Mesenchymal stem cell (in vitro differentiated cells and primary cell): ENCODE measurements at places on chromosomes 1 and 21.

GRCh38 chr1:9767964-9768668 is 55.6 kb downstream of the CLSTN1 start:
- no peak for DNase-seq

GRCh38 chr1:52551507-52552235 is 1.2 kb downstream of the TUT4 start:
- peak; percentile 78 for DNase-seq

- no peak for DNase-seq
Observed at GRCh38 chr1:3053366-3053980, 15.5 kb upstream of the PRDM16 start.

GRCh38 chr1:26340047-26340481 is 13.9 kb downstream of the CRYBG2 start:
- no peak for DNase-seq

- DNase-seq, result peak; percentile 38
Observed at GRCh38 chr1:232951180-232951579, 769 bp downstream of the NTPCR start.

DNA sequence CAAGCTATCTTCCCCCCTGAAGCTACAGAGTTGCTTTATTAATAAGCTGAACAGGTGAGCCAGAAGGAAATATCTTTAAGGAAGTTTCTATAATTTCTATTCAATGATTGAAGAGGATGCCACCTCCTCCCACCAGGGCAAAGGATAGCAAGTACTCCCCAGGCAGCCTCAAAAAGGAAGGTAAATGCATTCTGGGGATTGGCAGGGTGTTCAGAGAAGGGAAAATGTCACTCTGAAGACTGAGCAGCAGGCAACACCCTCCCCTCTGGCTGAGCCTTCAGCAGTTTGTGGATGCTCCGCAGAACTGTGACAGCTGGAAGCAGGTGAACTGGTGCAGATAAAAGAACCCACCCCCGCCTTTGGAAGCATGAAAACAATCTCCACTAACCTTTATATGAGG is 140.8 kb downstream of the BRINP2 start:
- no peak for DNase-seq

GRCh38 chr1:29708381-29708780 is 472.1 kb downstream of the PTPRU start:
- peak; percentile 33 for DNase-seq

- peak; percentile 56 for DNase-seq
Observed at GRCh38 chr1:94922761-94923331, 4.1 kb downstream of the CNN3 start.

DNA sequence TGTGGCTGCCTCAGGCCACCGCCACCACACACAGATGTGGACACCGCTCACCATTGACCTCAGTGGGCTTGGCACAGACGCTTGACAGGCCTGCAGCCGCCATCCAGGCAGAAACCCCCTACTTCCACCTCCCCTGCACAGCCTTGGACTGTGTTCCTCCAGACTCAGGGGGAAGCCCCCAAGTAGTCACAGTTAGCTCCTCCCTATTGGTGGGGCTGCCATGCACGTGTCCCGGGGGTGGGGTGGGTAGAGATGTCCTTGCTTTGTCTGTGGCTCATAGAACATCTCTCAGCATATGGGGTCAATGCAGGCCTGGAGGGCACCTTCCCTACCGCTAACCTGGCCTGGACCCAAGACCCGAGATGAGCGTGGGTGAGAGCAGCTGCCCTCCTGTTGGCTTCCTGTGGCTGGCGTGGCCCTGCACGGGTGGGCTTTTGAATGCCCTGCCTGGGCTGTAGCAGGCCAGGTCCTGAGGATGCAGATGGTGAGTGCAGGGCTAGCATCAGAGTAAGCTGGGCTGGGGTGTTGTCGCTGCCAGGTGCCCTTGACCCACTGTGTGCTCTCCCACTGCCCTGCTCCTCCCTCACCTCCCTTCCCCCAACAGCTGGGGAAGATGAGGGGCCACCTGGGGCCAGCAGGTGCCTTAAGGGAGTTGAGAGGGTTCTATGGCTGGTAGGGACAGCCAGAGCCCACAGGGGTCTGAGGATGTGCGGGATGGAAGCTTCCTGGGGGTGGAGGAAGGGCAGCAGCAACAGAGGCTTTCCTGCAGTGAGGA is 6.2 kb downstream of the CROCC start:
- DNase-seq, result no peak

DNA sequence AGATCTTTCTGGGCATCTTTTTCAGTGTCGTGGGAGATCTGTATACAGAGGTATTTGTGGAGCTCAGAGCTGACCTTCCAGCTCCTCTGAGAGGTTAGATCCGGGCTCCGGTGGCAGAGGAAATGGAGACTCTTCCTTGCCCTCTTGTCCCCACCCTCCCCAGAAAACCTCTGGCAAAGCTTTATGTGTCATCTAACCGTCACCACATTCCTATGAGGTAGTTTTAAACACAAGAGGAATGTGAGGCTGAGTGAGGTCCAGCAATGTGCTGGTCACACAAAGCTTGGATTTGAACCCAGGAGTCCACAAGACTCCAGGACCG is 1.2 kb downstream of the CD160 start:
- DNase-seq, result peak; percentile 77

DNA sequence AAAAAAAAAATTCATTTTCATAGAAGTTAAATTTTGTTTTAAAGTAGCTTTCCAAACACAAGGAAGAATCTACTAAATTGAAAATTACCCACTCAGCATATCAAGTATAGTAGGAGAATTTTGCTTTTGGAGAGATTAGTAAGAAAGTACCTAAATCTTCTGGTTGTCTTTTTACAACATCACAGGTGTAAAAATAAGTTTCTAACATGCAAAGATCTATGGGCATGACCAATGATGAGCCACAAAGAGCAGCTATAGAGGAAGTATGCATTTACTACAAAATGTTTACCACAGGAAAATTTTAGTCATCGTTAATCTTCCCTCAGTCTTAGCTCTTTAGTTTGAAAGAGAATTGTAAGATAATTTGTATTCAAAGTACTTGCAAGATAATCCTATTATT is 28.1 kb downstream of the ANGPTL3 start:
- DNase-seq, result peak; percentile 58

GRCh38 chr1:147722124-147722523 is 38.3 kb downstream of the GJA5 start:
- no peak for DNase-seq

- no peak for DNase-seq
Observed at GRCh38 chr1:109605381-109605780, 14.0 kb downstream of the GNAT2 start.

GRCh38 chr21:40714536-40714935 is 132.4 kb downstream of the DSCAM start:
- DNase-seq, result no peak

- DNase-seq, result peak; percentile 14
Observed at GRCh38 chr21:38499296-38499695, 1.0 kb upstream of the ERG start.

- no peak for DNase-seq
Observed at GRCh38 chr1:48741380-48741779, 35.3 kb downstream of the BEND5 start.

GRCh38 chr1:210373878-210374599 is 45.3 kb downstream of the HHAT start:
- peak; percentile 99 for DNase-seq

DNA sequence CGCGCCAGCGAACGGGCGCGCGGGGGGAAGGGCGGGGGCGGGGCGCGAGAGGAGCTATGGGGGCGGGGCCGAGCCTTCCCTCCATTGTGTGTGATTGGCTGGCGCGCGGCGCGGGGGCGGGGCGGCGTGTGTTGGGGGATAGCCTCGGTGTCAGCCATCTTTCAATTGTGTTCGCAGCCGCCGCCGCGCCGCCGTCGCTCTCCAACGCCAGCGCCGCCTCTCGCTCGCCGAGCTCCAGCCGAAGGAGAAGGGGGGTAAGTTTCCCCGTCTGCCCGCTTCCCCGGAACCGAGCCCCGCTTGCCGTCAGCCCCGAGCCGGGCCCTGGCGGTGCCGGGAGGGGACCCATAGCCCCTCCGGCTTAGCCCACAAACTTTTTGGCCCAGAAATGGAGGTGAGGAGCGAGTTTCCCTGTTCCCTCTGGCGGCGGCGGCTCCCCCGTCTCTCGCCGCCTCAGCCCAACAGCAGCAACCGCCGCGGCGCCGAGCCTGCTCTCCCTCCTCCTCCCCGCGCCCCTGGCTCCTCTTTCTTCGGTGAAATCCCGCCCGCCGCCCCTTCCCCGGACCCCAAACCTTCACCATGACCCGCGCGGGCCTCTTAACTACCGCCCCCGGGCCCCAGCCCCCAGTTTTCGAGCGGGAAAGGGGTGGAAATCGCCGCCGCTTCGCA is at the start of gene H3-3A:
H3-3A (plus strand) TSS at position 159 of the 666 bp plus-strand sequence. CDS start 1,636 bp downstream, outside the sequence.
- DNase-seq, result peak; percentile 95

GRCh38 chr1:221638595-221638994 is 103.3 kb downstream of the DUSP10 start:
- DNase-seq, result no peak

GRCh38 chr1:234617986-234618736 is 8.2 kb upstream of the IRF2BP2 start:
- DNase-seq, result peak; percentile 58

DNA sequence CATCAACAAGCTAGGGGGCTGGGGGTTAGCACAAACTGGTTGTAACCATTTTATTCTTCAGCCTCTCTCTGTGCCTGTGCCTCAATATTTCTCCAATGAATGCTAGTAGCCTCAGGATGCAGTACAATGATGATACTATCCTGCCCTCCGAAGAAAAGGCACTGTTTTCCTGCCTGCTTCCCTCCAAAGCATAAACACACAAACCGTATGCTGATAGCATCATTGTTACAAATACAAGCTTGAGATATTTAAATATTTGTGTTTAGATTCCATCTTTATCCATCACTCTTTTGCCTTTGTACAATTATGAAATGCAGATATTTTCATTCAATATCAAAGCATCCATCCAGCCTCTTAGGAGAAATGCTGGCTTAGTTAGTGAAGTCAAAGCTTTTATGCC is 404.8 kb downstream of the DUSP10 start:
- DNase-seq, result no peak

- DNase-seq, result no peak
Observed at GRCh38 chr1:179767177-179767581, 24.1 kb downstream of the FAM163A start.

GRCh38 chr1:199176713-199177112 is 537.9 kb downstream of the PTPRC start:
- DNase-seq, result no peak

DNA sequence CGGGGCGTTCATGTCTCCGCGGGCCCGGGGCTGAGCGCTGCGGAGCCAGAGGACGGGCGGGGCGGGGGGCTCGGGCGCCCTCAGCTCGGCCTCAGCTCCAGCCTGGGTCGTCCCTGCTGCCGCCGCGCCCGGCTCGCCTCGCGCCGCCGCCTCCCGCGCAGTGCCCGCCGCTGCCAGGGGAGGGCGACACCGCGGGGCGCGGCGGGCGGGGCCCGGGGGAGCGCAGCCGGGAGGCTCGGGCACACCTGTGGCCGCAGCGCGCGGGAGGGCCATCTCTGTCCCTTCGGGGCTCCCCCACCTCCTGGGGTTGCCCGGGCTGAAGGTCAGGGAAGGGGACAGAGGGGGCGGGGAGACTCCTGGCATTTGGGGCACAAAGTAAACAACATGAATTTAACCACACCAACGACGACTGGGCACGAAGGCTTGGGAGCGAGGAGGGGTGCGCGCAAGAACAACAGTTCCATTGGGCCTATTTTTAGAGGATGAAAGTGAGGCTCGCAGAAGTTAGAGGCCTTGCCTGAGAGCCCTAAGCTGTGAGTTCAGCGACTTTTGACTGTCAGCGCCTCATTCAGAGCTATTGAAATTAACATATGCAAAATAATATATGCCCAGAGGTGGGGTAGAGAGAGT is at the start of gene FAM131C:
FAM131C (minus strand) TSS at position 162 of the 630 bp plus-strand sequence. CDS start 209 bp downstream, outside the sequence.
- DNase-seq, result no peak

- no peak for DNase-seq
Observed at GRCh38 chr1:98761219-98761865, 99.8 kb downstream of the SNX7 start.

- DNase-seq, result peak; percentile 76
Observed at GRCh38 chr1:225651376-225651871, 1.5 kb downstream of the ENAH start.

GRCh38 chr1:39490596-39491145 is 765 bp upstream of the BMP8A start:
- DNase-seq, result no peak

- no peak for DNase-seq
Observed at GRCh38 chr1:2791027-2791760, 10.3 kb downstream of the TTC34 start.

DNA sequence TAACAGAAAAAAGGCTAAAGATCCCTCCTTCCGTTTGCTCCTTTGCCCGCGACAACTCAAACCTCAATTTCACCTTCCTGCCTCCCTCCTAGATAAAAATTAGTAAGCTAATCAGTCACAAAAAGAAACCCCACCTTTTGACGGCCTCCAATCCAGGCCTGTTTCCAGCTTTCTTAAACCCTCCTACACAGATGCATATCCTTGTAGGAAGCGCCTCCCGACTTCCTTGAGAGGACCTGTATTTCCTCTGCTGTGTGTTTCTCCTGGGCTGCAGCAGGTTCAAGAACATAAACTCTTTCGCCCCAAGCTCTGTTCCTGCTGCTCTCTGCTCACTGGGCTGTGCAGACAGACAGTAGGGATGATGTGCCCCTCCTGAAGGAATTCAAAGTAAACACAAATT is 168.8 kb downstream of the CYYR1 start:
- no peak for DNase-seq

GRCh38 chr1:31502926-31503511 is 73.3 kb upstream of the TINAGL1 start:
- DNase-seq, result no peak

DNA sequence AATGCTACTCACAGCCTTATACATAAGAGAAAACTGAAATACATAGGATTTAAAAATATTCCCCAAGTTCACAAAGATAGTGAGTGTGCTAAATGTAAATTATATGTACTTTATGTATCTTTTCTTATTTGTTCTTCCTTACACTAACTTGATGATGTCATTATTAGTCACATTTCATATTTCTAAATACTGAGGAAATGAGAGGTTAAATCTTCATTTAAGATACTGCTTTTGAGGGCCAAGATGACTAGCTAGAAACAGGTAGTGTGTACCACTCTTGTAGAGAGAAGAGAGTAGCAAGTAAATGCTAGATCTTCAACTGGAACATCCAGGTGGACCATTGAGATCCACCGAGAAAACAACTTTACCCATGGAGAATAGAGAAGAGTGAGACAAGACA is 29.8 kb downstream of the PYHIN1 start:
- no peak for DNase-seq

DNA sequence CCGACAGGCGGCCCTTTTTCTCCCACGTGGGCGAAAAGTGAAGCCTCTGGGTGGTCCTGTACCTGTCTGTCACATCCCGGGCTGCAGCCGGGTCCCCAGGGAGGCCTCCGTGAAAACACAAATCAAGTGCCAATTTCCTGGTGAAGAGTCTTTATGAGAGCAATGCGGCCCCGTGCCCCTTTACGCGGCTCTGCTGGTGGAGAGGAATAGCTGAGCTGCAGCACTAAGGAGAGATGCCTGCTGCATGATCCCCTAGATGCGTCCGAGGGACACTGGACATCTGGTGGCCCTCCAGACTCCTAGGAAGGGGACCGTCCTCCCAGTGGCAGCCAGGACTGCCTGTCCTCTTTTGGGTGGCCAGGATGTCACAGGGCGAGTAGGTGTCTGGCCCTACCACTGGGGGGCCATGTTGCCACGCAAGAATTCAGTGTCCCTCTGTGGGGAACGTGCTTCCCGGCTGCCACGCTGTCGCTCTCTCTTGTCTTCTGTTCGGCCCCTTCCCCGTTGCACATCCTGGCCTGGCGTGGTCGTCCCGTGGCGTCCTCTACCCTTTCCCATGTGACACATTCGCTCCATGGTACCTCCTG is 38.7 kb downstream of the COL18A1 start:
- DNase-seq, result no peak
